Left cardiac atrium (tissue), 4 donors: ENCODE measurements at places on chromosomes 11 and 22.

DNA sequence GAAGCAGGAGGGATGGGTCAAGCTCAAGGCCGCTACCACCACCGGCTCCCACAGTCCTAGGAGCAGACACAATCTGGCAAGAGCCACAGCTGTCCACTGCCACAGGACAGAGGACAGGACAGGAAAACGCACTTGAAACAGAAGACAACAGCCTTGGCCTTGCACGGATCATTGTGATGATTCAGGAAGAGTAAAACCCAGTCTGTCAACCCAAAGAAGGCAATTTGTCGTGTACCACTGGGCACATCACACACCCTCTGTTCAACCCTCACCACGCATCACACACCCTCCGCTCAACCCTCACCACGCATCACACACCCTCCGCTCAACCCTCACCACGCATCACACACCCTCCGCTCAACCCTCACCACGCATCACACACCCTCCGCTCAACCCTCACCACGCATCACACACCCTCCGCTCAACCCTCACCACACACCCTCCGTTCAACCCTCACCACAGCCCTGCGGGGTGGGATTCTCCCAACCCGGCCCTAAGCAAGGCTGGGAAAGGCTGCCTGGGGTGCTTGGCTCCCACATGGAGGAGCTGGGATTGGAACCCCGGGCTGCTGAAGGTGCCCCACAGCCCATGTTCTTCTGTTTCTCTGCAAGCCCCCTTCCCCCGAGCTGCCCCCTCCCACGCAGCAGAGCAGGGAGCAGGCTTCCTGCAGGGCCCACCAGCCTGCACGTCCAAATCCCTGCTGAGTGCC, 11.3 kb upstream of the CDC42BPG start:
- no peak for DNase-seq

DNA sequence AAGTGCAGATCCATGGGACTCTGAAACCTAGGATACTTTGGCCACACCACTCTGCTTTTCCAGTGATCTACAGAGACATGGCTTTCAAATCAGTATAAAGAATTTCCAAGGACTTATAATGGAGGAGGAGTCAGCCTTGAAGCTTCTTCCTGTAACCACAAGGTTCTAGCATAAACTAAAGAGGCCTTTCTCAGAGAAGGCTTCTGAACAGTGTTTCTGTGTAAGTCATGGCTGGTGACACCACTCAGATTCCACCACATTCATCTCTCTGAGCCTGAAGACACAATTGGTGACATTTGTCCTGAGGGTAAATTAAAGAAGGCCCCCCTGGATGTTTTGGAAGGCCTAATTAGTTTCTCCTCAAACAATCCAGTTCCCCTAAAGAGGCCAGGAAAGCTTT, 29.0 kb upstream of the ADORA2A start:
- DNase-seq = no peak

- DNase-seq = no peak
These were observed 1.5 kb downstream of the RFPL2 start for GRCh38 chr22:32203181-32204039.

- DNase-seq = no peak
These were observed 3.3 kb downstream of the PARVG start for GRCh38 chr22:44184006-44184405.

DNA sequence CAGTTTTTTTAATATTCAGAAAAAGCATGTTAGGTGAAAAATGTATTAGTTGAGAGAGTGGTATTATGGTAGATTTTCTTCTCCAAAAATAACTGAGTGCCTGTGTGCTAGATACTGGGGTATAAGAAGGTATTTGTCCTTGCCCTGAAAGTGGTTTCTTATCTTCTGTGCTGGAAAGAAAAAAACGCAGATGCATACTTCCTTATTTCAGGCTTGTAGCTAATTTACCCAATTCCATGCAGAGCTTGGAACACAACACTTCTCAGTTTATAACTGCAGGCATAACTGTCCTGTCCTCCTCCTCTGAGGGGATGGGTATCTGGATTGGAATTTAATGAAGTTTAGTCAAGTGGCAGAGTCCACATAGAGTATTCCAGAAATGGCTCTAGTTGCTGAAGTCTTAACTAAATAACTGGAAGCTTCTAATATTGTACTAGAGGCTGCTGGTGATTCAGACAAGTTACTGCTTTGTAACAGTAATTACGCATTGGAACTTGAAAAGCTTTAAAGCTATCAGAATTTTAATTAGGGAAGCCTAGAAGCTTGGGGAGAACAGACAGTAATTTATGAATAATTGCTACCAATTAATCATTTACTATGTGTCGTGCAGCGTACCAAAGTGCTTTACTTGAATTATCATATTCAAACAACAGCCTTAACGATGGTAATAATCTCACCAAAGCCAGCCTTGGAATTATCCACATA, 12.7 kb upstream of the C11orf91 start:
- DNase-seq = no peak

DNA sequence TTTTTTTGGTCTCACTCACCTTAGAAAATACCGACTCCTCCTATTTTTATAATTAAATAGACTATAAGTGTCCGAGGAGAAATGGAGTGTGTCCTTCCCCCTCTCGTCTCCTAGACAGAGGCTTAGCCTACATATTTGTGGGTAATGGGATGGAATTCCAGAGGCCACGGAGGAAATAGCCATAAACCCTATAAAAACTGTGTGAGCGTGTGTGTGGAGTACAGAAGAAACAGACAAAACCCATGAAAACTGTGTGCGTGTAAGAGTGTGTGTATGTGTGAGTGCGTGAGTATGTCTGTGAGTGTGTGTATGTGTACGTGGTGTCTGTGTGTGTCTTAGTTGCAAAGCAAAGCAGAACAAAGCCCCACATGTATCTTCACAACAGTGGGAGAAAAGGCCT, 883.5 kb downstream of the OPCML start:
- DNase-seq = no peak

DNA sequence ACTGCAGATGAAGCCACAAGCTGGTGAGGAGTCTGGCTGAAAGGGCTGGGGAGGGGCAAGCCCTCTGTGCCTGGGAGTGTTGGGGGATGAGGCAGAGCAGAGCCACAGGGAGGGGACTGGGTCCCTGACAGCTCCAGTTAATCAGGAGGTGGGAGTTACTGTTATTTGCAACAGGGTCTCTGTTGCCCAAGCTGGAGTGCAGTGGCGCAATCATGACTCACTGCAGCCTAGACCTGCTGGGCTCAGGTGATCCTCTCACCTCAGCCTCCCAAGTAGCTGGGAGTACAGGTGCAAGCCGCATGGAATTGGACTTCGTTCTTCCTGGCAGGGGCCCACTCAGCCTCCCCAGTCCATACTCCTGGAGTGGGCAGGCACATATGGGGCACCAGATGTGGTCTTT, 7.7 kb downstream of the SCN2B start:
- no peak for DNase-seq

DNA sequence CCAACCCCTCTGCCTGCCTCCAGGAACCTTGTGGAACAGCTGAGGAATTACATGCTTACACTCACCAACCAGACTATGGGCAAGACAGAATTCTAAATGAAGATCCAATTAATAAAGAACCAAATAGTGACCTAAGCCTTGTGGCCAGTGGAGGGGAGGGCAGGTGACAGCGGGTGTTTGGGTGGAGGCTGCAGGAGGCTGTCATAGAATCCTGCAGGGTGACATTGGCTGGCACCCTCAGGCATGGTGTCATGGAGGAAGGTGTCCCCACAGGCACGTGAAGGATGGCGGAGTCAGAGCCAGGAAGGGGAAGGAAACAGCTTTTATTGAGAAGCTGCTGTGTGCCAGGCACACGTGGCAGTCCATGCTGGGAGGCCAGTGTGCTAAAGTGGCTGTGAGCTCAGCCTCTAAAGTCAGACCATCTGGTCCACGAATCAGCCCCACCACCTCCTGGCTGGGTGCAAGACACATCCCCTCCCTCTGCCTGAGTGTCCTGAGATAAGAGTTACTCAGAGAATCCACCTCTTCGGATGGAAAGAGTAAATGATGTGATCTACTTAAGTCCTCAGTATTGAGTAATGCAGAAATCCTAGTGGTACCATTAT, 8.7 kb downstream of the MYO18B start:
- DNase-seq = peak; percentile 20

- DNase-seq = no peak
These were observed 53.5 kb upstream of the EIF3M start for GRCh38 chr11:32529994-32530588.

DNA sequence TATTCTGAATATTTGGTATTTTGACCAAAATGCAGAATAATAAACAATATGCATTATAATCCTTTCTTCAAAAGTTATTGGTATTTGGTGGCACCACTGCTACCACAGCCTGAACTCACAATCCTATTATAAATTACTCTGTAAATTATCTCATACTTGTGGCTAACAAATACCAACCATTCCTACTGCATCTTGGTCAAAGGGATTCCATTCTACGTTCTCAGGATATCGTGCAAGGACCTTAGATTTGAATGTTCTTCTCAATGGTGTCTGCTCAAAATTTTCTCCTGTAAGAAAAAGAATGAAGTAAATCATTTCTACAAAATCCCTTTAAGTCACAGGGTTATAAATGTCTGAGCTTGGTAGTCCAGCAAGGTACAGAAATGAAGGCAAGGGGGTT, 58.7 kb downstream of the DENND5A start:
- no peak for DNase-seq

- no peak for DNase-seq
These were observed 21.1 kb downstream of the MS4A6A start for GRCh38 chr11:60161766-60162165.

DNA sequence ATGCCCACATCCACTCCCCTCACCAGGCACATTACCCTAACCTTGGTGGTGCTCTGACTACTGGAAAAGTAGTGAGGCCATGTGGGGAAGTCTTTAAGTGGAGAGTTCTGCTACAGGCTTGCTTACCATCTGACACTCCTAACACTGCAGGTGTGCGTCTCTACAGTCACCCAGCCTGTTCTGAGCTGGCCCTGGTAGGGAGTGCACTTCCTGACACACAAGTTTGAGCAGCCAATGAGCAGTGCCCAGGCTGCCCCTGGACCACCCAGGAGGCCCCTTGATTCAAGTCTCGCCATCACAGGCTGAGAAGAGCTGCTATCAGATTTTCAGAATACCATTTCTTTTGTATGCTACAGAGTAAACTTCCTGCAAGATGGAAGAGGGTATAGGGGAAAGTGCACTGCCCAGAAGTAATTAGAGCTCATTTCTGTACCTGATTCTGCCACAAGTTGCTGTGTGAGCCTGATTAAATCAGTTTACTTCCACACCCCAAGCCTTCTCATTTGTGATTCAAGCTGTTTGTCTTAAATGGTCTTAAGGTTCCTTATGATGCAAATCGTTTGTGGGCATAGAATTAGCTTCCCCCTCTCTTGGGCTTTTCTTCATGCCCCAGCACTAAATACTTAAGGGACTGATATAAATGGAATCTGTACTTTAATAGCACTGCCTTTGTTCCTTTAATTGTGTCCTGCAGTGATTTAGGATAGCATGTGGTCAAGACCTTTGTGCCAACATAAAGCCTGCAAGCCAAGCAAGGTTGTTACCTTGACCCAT, 22.2 kb downstream of the OPCML start:
- DNase-seq = no peak

DNA sequence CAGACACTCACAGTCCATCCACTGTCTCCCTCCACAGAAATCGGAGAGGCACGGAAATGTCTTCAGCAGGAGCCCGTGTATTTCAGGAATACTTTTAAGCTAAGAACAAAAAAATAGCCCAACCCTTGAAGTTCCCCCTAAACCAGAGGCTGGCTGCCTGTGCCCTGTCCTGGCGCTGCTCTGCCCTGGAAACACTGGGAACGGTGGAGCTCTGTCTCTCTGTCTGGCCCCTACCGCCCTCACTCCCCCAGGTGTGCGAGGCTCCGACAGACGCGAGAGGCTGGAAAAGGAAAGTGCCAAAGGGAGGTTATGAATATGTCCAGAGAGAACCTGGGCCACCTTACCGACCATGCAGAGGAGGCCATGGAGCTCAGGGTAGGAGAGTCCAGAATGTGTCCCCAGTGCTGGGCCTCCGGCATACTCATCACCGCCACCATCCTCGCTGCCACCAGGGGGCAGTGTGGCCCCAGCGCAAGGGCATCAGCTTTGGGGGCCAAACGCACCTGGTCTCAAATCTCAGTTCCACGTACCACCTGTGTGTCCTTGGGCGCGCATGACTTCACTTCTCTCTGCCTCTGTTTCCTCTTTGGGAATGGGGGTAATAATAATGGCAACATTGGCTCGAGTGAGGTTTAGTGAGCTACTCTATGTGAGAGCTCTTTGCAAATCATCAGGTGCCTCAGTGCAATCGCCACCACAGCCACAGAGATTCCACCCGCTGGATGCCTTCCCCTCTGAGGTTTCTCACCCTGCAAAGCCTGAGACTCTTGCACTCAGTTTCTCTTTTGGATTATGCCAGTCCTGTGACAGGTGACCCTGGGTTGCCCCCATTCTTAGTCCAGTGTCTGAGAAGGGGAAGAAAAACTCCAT, 10.4 kb upstream of the SLCO2B1 start:
- peak; percentile 69 for DNase-seq

DNA sequence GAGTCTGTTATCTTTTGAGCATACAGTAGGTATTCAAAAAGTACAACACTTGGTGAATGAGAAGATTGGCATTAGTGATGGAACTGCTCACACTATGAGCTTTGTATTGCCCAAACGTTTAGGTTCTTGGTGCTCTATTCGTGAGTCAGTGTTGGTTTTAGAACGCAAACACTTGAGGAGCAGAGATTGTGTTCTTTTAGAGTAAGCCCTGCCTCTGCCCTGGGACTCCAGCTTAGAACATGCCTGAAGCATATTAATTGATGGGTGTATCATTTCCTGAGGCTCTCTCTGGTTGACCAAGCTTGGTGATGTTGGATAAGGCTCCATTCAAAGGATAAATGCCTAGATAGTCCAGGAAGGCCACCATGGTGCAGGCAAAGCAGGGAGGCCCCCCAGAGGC, 10.9 kb downstream of the MTNR1B start:
- no peak for DNase-seq

- peak; percentile 83 for DNase-seq
These were observed 150.1 kb upstream of the UBASH3B start for GRCh38 chr11:122505304-122506006.

GRCh38 chr11:62665599-62666258, 617 bp downstream of the CSKMT start:
- DNase-seq = peak; percentile 57

GRCh38 chr22:42067671-42068251, 2.9 kb downstream of the NAGA start:
- no peak for DNase-seq

DNA sequence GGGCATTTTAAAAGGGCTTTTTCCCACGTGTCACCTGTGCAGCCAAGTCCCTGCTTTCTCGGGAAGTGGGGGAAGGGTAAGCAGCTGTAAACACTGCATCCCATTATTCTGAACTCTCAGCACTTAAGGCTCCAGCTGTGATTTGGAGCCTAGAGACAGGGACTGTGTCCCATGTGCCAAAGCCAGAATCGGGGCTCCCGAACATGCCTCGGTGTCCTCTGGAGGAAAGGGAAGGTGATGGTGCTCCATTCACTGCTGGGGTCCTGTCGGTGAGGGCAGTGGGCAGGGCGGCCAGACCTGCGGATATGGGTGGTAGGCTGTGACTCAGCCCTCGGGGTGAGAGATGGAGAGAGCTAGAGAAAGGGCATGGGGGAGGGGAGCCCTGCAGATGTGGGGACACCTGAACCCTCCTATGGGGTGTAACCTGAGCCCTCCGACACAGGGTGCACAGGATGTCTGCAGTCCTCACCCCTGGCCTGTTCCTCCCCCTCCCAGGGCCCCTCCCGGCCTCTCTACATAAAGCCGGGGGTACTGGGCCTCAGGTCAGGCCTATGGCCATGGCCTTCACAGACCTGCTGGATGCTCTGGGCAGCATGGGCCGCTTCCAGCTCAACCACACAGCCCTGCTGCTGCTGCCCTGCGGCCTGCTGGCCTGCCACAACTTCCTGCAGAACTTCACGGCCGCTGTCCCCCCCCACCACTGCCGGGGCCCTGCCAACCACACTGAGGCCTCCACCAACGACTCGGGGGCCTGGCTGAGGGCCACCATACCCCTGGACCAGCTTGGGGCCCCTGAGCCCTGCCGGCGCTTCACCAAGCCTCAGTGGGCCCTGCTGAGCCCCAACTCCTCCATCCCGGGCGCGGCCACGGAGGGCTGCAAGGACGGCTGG, 31.8 kb downstream of the CAPN1 start:
- DNase-seq = no peak
